ENCODE measurements at places on chromosomes 5 and 9.

- DNase-seq, result no peak
Measured at GRCh38 chr9:83629433-83630104, 6.6 kb downstream of the IDNK start.

- DNase-seq, result no peak
Measured at GRCh38 chr5:65861830-65862241, 64.5 kb upstream of the ERBIN start.

DNA sequence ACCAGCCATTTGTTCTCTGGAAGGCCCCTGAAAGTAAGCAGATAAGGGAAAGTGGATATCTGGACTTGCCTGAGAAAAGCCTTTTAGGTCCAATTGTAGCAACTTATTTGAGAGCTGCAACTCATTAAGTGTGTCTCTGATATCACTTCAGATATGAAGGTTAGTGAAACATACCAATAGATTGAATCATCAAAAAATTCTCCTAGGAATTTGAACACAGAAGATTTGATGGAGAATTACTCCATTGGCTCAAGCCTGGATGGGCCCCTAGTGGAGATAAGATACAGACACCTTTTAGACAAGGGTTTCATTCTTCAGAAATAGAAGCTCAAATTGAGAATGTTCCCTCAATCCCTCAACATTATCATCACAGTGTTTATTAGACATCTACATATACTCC is 356.7 kb downstream of the NDUFS4 start:
- no peak for DNase-seq

GRCh38 chr9:86921151-86921923 is 26.0 kb downstream of the GAS1 start:
- DNase-seq, result no peak

- no peak for DNase-seq
Measured at GRCh38 chr9:107816561-107817021, 327.0 kb upstream of the KLF4 start.

DNA sequence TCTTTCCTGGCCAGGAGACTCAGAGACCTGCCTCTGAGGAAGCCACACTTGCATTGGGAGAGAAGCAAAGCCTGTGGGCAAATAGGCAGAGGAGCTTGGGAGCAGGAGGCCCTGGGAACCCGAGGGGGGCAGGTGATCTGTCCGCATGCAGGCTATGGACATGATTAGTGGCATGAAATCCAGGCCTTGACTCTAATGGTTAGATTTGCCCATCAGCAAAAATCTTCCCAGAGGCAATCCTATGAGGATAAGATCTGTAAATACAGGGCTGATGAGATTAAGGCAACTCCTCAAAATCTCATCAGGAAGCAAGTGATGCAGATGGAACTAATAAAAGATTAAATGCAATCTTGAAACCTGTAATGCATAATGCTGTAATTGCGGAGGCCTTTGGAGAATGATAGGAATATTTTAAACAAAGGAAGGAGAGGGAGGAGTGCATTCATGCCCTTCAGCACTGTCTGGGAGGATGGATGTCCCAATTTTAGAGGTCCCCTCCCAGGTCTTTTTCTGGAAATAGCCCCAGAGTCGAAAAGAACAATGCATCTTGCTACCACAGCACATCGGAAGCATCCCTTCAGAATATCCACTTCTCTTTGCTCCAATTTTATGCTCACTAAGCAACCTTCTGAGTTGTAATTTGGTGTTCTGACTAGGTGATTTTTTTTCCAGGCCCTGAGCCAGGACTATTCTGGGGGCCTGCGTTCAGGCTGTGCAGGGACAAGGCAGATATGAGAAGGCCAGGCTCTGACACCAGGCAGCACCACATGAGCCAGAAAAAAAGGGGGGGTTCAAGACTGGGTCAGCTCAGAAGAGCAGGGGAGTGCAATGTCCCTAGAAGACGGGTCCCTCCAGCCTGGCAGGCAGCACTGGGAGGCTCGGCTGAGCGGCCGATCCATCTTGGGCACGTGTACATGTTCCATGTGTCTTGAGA is 66.5 kb downstream of the MED10 start:
- no peak for DNase-seq

DNA sequence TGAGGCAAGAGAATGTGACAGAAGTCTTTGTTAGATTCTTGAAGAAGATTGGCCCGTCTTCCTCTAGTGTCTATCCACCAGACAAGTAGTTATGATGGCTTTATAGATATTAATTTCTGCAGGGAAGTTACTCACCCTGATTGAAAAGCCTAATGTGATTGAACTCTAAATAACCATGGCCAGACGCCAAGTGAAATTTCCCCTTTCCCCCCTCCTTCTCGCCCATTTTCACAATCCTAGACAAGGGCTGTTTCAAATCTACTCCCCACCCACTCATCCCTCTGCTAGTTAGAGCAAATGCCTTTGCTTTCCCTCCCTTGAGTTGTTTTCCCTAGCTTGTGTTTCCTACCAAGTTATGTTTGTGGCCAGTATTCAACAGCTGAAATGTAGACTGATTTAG is 182.5 kb downstream of the TMEM167A start:
- no peak for DNase-seq

GRCh38 chr9:99362321-99362720 is 140.2 kb downstream of the SEC61B start:
- DNase-seq, result no peak

DNA sequence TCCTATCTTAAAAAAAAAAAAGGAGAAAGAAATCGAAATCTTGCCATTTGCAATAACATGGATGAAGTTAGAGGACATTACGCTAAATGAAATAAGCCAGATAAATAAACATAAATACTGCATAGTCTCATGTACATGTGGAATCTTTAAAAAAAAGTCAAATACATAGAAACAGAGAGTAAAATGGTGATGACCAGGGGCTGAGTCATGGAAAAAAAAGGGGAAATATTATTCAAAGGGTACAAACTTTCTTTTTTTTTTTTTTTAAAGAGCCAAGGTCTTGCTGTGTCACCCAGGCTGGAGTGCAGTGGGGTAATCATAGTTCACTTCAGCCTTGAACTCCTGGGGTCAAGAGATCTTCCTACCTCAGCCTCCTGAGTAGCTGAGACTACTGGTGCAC is 310.1 kb downstream of the ZNF608 start:
- DNase-seq, result no peak

GRCh38 chr9:99491408-99492158 is 269.5 kb downstream of the SEC61B start:
- no peak for DNase-seq

- no peak for DNase-seq
Measured at GRCh38 chr5:83917261-83917908, 196.7 kb upstream of the HAPLN1 start.

DNA sequence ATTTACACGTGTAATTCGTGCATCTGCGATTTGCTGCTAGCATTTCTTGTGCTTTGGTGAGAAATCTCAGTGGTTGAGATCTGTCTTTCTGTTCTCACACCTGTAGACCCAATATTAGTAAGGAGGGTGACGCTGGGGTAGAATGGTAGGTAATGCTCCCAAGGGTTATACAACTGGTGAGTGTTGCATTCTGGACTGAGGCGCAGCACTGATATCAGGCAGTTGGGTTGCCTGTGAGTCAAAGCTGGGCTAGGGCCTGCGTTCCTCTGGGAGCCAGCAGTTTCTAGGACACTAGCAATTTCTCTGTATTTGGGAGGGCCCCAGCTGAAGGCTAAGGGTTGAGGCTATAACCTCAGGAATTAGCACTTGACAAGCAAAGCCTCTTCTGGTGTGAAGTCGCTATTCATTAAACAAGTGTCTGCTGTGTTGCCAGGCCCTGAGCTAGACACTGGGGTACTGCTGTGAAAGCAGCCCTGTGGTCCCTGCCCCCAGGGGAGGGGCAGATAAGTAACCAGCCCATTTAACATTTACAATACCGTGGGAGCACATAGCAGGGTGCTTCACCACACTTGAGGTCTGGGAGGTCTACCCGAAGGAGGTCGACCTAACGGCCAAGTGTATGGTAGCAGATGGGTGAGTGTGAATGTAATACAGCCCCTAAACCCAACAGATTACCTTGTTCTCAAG is 28.7 kb downstream of the LARP1 start:
- no peak for DNase-seq

GRCh38 chr9:136541179-136541578 is 4.7 kb downstream of the NOTCH1 start:
- DNase-seq, result no peak

DNA sequence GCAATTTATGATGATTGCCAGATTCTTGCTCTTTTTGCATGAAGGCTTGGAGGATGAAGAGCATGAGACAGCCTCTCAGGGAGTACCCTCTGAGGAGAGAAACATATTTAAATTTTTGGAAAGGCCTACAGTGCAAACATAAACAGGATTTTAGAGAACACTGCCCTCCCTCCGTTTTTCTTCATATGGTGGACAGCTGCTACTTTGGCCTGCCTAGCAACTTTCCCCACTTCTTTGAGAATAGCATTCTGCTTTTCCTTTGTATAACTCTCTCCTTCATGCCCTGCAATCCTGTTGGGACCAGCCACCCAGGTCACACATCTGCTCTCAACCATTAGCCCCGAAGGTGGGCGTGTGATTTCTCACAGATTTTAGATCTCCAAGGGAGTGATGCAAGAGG is 20.5 kb upstream of the TXN start:
- no peak for DNase-seq

DNA sequence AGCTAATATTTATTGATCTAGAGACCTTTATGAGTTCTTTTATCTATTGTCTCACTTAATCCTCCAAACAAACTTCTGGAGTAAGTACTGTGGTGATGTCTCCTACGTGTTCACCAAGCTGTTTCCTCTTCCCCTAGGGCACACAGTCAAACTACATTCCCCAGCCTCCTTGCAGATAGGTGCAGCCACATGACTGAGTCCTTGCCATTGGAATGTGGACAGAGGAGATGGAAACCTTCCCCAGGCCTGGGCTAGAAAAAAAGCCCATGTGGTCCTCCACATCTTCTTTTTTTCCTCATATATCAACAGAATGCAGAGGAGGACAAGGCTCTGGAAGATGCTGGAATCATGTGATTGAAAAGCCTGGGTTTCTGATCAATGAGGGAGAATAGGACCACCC is 88.0 kb downstream of the ANKRD55 start:
- no peak for DNase-seq

GRCh38 chr9:77587851-77588250 is 60.3 kb downstream of the GNA14 start:
- no peak for DNase-seq
